D341Med (cell line): ENCODE measurements at places on chromosomes 11 and 22.

- DNase-seq, result no peak
Observed at GRCh38 chr22:36546932-36547331, 18.0 kb upstream of the EIF3D start.

- DNase-seq, result no peak
Observed at GRCh38 chr22:32695451-32695891, 106.0 kb upstream of the TIMP3 start.

- DNase-seq, result no peak
Observed at GRCh38 chr22:36467946-36468345, 13.5 kb downstream of the TXN2 start.

GRCh38 chr11:28767574-28767973 is 659.4 kb downstream of the METTL15 start:
- DNase-seq, result no peak

GRCh38 chr11:118607401-118608359 is at the start of gene PHLDB1:
TSS of gene PHLDB1 (plus strand) at chr11:118607615. CDS start at chr11:118613837, 6,222 bp downstream.
- DNase-seq, result peak; percentile 82

DNA sequence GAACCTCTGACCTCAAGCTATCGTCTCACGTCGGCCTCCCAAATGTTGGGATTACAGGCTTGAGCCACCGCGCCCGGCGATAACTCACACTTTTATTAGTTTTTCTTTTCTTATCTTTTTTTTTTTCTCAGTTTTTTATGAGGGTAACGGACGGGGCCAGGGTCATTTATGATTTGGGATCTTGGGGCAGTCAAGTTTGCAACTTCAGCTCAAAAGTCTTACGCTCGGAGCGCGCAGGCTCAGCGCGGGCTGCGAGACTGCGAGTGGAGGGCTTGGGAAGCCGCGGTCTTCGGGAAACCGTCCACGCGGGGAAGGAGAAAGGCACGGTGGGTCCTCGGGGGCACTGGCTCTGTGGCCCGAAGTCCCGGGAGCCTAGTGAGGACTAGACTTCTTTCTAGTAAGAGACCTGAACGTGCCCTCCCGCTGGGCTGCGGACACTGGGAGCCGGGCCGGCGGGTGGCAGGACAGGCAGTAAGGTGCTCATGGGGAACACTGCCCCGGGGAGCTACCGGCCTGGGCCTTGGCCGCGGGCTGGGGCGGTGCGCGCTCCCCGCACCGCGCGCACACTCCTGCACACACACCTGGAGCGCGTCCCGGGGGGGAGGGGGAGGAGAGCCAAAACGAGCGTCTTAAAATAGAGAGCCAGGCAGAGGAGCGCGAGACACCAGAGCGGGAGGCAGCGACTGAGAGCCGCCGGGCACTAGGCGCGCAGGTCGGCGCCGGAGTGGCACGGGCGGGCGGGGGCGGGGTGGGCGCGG is 476 bp upstream of the BARX2 start:
- peak; percentile 57 for DNase-seq

DNA sequence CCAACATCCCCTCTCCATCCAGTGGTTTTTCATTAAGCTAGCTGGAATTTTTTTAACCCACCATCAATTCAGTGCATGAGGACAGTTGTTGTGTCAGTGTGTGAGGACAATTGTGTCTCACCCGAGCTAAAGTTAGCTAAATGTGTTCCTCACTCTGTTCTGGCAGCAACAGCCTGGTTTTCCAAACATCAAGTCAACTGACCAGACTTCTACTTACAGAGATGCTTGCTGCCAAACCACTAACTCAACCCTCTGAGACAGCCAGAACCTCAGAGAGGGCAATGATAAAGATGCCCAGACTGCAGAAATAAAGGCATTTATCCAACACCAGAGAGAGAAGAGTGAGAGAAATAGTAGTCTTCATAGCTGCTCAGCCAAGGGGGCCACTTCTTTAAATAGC is 6.7 kb downstream of the PAMR1 start:
- DNase-seq, result no peak

DNA sequence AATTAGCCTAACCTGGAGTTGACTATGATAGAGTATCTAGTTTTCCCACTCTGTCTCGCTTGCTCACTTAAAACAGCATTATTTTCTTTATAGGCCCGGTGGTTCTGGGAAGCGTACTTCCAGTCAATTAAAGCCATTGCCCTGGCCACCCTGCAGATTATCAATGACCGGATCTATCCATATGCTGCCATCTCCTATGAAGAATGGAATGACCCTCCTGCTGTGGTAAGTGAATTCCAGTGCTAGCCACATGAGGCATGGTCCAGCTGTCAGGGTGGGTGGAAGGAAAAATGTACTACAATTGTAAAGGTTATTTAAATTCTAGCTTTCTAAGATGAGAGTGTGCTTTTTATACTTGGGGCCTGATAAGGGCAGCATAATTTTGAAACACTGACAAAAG is 76.0 kb downstream of the EXT2 start:
- DNase-seq, result no peak

- peak; percentile 68 for DNase-seq
Observed at GRCh38 chr11:36292311-36292722, 3.1 kb upstream of the COMMD9 start.

DNA sequence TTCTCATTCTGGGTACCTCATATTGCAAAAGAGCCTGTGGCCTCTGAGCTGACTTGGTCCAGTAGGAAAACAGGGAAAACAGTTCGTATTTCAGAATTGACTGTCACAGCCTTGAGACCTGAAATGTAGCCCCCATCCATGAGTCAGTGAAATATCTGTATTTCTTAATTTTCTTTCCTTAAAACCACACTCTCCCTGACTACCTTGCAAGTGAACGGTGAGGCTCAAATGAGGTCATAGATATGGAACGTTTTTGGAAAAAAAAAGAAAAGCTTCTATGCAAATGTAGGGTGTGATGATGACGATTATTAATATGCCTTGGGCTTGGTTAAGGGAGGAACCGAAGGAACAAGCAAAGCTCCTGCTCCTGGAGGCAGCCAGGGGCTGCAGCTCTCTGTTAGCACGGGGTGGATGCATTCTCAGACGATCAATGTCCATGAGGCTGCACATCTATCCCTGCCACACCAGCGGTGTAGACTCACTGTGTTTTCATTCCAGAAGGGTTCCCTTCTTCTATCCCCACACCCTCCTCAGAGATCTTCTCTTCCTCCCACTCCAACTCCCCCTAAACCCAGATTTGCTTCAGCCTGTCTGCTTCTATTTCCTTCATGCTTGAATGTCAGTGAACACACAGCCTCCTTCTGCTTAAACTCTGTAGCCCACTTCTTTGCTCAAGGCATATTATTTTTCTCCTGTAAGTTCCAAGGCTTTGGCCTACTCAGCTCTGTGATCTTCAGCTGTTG is 29.2 kb upstream of the SCN3B start:
- no peak for DNase-seq

DNA sequence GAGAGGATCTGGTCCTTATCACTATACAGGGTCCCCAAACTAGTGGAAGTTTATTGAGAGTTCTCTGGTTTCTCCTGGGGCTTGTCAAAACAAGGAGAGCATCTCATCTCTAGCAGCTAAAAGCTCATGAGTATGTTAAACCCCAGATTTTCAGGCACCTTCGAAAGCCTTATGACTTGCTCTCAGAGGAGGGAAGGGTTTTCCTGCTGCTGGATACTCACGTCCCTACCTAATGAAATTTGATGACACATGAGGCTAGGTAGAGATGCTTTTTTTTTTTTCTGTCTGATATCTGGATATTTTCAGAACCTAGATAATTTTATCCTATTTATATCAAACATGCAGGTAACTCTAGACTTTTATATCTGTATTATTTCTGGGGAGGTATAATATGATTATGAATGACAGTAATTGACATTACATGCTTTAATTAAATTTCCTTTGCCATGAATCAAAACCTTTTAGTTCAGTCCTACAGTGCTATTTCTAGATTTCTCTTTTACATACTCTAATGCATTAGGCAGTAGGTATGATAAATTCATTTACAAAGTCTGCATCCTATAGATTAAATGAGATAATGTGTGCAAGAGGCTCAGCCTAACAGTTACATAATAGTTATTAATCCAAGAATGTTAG is 73.9 kb downstream of the PARVA start:
- no peak for DNase-seq

DNA sequence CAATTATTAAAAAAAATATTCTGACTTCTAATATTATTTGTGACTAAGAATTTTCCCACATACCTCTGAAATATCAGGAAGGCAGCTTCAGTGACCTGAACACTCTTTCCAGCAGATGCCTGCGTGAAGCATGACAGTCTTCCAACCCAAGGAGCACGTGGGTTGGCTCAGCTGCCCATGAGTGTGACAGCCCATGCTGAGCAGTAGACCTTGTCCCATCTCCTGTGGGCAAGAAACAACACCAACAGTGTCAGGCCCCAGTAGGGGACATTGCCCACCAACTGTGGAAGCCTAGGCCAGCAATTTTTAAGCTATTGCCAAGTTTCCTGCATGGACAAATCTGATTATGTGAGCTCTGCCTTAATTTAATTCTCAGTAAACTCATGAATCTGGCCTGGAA is 66.4 kb upstream of the OLFML1 start:
- no peak for DNase-seq

DNA sequence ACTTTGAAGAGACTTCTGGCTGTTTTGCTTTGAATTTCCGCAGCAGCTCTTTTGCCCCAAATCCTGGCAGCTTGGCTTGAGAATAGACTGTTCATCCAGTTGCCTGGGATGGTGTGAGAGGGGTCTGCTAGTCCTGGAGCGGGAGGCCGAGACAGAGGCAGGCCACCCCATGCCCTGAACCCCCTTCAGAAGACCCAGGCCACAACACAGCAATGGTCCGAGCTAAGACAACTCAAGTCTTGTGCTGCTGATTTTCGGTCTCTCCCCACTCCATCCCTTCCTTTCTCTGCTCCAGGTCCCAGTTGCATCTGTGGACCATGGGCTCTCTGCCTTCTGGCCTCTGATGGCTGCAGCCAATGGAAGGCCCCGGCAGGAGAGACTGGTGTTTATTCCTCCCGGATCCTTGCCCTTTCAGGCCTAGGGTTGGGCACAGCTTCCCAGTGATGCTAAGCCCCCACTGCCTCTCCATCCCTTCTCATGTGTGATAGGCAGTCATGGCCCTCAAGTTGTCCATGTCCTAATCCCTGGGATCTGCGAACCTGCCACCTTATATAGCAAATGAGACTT is 31.9 kb upstream of the TP53I11 start:
- DNase-seq, result peak; percentile 9

GRCh38 chr11:78027759-78028158 is 4.7 kb upstream of the KCTD14 start:
- DNase-seq, result no peak

GRCh38 chr11:101429703-101430540 is 153.9 kb downstream of the TRPC6 start:
- no peak for DNase-seq

- peak; percentile 82 for DNase-seq
Observed at GRCh38 chr11:64356498-64357411, 2.2 kb upstream of the RPS6KA4 start.

- DNase-seq, result no peak
Observed at GRCh38 chr11:87301785-87302540, 264.2 kb downstream of the TMEM135 start.

DNA sequence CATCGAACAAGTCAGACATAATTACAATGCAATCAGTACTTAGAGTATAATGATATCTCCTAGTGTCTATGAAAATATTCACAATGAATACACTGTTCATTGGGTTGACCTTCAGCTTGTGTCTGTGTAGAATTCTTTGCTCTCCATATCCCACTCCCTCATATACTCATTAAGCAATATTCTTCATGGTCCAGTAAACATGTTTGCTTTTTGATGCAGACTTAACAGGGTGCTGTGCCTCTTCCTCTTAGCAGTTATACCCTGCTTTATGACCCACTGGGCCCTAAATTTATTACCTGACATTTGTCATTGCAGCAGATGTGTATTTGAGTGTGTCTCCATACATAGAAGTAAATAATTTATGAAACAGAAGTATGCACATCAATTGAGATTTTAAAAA is 352.5 kb upstream of the CCDC179 start:
- no peak for DNase-seq

DNA sequence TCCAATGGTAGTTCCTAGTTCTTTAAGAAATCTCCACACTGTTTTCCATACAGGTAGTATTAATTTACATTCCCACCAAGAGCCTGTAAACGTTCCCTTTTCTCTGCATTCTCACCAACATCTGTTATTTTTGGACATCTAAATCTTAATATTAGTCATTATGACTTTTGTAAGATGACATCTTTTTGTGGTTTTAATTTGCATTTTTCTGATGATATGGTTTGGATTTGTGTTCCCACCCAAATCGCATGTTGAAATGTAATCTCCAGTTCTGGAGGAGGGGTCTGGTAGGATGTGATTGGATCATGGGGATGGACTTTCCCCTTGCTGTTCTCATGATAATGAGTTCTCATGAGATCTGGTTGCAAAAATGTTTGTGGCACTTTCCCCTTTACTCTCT is 89.0 kb downstream of the MUC15 start:
- no peak for DNase-seq

- no peak for DNase-seq
Observed at GRCh38 chr22:49779853-49780697, 47.6 kb downstream of the BRD1 start.

DNA sequence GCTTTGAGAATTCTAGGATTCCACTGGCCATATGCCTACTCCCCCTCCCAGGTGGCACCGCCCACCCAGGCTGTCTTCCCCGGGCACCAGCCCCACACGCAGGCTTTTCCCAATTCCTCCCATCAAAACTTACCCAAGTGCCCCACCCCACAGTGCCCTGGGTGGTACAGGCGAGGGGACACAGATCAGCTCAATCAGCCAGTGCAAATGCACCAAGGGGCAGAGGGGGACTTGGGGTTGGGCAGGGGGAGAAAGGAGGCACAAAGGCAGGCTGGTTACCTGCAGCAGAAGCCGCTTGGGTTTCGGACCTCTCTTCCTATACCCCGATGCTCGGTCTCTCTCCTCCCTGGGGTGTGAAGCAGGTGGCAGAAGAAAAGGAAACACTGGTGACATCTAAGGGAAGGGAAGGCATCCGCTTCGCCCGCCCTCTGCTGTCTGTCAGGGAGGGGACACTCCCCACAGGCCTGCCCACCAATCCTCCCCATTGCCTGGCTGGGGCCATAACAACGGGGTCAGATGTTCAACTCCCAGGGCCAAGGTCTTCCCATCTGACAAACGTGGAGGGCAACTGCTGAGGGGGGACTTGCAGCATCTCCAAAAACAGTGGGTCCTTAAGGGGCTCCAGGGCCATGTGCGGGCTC is 14.0 kb downstream of the CBX7 start:
- DNase-seq, result peak; percentile 6

GRCh38 chr11:66412110-66412509 is 8.7 kb upstream of the NPAS4 start:
- no peak for DNase-seq

DNA sequence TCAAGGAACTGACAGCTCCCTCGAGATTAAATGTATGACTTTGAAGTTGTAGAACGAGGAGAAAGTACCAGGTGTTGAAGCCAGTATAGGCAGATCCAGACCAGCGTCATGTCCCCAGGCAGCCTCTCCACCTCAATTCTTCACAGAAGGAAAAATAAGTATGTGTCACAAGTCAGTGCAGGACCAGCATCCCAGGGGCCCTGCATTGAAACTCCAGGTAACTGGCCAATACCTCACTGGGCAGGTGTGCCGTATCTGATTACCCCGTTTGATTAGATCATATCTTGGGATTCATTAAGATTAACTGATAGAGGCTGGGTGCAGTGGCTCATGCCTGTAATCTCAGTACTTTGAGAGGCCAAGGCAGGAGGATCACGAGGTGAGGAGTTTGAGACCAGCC is 466.7 kb upstream of the B3GAT1 start:
- DNase-seq, result no peak

GRCh38 chr11:80487952-80488351 is 1047.1 kb upstream of the TENM4 start:
- DNase-seq, result no peak
